ENCODE measurements at places on chromosomes 4 and X.
A peak's percentile ranks its signal among the peaks of the same experiment; 100 is the strongest.

- no peak for DNase-seq
These were observed 110.0 kb downstream of the IRF2 start for GRCh38 chr4:184364100-184364921.

- peak; percentile 93 for DNase-seq
These were observed 18.2 kb downstream of the ELF4 start for GRCh38 chrX:130091980-130092522.

DNA sequence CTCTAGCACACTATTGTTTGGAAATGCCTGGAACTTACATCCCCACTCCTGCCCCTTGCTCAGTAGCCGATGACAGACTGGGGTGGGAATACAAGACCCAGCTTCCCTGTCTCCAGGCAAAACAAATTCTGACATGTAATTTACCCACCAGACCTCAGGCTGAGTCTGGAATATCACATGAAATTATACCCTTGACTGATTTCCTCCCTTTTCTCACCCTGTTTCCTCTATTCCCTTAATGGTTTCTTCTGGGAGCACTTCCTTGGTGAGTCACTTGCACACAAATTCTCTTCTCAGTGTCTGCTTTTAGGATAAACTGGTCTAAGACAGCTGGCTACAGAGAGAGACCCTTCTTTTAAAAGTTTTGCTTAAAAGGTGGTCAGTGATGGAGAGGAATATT lies 65.8 kb upstream of the DIPK2B start:
- DNase-seq, result no peak

DNA sequence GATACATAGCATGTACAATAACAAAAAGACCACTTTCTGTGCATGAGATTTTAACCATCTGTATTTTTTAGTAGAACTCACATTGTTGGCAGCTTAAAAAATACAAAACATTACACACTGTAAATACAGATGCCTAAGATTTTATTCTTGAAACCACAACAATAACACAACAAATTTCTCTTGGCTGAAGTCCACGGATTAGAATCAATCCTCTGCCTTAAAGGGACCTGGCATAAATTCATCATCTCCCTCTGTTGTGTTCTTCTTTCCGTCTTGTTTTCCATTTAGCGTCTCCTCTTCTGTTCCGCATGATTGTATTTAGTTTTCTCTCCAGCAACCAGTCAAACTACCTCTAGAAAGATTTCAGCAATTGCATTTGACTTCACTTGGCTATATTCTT lies 231.0 kb downstream of the SPOCK3 start:
- no peak for DNase-seq

DNA sequence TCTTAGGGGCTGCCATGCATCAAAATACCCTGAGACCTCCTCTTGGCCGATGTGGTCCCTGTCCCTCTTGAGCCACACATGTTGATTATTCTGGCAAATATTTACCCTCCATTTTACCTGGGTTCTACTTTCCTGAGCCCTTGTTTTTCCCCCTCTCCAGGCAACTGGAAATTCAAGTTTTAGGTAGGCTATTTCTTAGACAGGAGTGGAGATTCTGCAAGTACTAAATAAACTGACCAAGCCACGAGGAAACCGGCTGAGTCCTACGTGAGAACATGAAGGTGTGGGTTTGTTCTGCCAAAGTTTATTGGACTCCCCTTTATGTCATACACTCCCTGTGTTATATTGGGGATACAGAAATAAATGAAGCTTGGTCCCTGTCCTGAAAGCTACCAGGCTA lies 88.1 kb downstream of the RTL5 start:
- DNase-seq, result no peak

DNA sequence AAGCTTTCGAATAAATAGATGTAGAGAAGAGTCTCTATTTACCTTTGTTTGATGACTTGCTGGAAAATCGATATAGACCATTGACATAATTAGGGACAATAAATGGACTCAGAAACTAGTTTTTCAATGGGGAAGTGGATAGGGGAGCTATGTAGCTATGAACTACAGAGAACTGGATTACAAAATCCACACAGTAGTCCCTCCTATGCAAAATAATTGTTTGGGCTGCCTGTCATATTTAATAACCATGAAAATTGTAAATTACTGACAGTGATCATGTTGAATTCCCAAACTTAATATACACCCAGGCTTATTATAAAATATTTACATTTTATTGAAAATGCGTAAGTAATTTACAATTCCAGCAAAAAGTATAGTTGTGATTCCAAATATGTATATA lies 333.1 kb upstream of the FAM241A start:
- DNase-seq, result no peak

- no peak for DNase-seq
These were observed 176.9 kb upstream of the PPP1R2C start for GRCh38 chrX:42954880-42955279.

- no peak for DNase-seq
These were observed 36.7 kb upstream of the STS start for GRCh38 chrX:7110821-7111276.
